ENCODE measurements at places on chromosomes 3 and 15.

- DNase-seq, result no peak
Measured at GRCh38 chr3:133547432-133548041, 25.9 kb upstream of the CDV3 start.

DNA sequence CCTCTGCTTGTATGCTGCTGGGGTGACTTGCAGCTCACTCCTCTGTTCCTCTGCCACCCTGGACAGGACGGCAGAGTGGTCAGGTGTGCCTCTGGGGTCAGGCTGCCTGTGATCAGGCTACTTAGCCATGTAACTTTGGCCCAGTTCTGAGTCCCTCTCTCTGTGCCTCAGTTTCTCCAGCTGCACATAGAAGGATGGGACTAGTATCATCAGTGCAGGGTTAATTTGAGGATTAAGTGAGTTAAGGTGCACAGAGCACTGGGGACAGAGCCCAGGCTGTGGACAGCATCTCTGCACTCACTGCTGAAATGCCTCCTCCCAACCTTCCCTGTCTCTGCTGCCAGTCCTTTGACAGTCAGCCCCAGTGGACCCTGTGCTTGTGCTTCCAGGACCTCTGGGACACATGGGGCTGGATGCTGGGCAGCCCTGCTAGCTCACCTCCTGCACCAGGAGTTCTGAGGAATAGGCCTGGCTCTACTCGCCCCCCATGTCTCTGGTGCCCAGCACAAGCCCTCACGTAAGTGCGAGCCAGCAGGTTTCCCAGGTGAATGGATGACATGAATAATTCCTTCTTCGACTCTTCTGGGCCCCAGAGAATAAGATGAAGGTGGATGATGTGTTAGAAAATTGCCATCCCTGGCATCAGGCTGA, 19.3 kb upstream of the PRR23E start:
- no peak for DNase-seq

GRCh38 chr3:159559771-159560170, 428.9 kb upstream of the IL12A start:
- DNase-seq, result no peak

- DNase-seq, result no peak
Measured at GRCh38 chr3:197746209-197746608, 3.5 kb upstream of the FYTTD1 start.

- DNase-seq, result no peak
Measured at GRCh38 chr15:93649691-93650235, 560.8 kb upstream of the RGMA start.

- no peak for DNase-seq
Measured at GRCh38 chr3:15207836-15208504, 1.9 kb downstream of the CAPN7 start.

GRCh38 chr3:104032283-104032682, 1334.4 kb upstream of the ALCAM start:
- DNase-seq, result no peak

- no peak for DNase-seq
Measured at GRCh38 chr3:112670824-112671223, 29.9 kb upstream of the CCDC80 start.

- DNase-seq, result no peak
Measured at GRCh38 chr3:24670871-24671270, 176.2 kb upstream of the THRB start.

GRCh38 chr3:78912687-78913086, 855.1 kb downstream of the ROBO1 start:
- no peak for DNase-seq

- DNase-seq, result no peak
Measured at GRCh38 chr3:155843569-155843968, 10.7 kb downstream of the SLC33A1 start.

GRCh38 chr15:40782609-40783227, 12.9 kb downstream of the C15orf62 start:
- peak; percentile 81 for DNase-seq

DNA sequence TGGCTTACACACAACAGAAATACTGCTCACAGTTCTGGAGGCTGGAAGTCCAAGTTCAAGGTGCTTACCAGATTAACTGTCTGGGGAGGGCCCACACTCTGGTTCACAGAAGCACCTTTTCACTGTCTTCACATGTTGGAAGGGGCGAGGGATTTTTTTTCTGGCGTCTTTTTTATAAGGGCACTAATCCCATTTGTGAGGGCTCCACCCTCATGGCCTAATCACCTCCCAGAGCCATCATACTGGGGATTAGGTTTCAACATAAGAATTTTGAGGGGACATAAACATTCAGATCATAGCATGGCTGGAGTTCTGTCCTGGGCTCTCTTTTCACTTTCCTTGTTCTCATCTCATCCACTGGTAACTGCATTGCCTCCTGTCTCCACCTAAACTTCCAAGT, 63.5 kb downstream of the IGF1R start:
- DNase-seq, result no peak

GRCh38 chr3:52093756-52094545, 37.6 kb upstream of the DUSP7 start:
- no peak for DNase-seq

GRCh38 chr3:189513281-189514117, 117.7 kb upstream of the TP63 start:
- no peak for DNase-seq

- DNase-seq, result no peak
Measured at GRCh38 chr3:153320585-153321128, 158.6 kb downstream of the RAP2B start.

GRCh38 chr3:40398346-40398745, 11.4 kb downstream of the ENTPD3 start:
- no peak for DNase-seq

DNA sequence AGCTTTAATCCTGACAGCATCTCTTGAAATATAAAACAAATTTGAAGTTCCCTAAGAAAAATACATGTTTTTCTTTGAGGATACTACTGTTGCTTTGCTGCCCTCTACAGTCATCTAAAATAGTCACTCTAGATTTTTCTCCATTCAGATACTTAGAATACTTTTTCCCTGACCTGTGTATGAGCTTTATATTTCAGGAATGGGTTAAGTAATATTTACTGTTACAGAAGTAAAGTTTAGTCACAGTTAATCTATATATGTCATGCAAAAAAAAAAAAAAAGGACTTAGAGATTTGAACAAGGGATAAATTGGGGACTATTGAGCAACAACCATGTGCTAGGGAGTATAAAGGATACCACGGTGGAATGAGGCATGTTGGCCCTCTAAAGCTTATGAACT, 8.8 kb downstream of the NECTIN3 start:
- no peak for DNase-seq

DNA sequence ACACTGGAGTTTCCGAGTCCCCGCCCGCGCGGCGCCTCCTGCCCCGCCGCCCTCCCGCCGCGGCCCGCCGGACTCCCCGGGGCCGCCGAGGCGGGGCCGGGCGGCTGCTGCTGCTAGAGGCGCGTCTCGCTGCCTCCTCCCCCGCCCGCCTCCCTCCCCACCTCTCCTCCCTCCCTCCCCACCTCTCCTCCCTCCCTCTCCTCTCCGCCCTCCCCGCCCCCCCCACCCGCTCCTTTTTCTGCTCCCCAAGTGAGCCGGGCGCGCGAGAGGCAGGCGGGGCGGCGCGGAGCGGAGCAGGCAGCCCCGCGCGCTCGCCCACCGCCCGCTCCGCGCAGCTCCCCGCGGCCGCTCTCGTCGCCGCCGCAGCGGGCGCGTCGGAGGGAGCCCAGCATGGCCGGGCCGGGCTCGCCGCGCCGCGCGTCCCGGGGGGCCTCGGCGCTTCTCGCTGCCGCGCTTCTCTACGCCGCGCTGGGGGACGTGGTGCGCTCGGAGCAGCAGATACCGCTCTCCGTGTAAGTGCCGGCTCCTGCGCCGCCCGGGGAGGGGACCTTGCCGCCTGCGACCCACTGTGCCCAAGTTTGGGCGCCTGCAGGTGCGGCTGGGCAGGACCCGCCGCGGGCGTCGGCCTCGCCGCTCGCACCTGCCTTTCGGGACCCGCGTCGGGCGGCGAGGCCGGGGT, at the start of gene CACNA2D3:
TSS of gene CACNA2D3 (plus strand) at position 229 of the 679 bp plus-strand sequence.
- no peak for DNase-seq

- no peak for DNase-seq
Measured at GRCh38 chr15:32688151-32688639, 29.6 kb upstream of the GREM1 start.

GRCh38 chr3:111072031-111072921, 660 bp downstream of the NECTIN3 start:
- peak; percentile 26 for DNase-seq

- no peak for DNase-seq
Measured at GRCh38 chr3:192916371-192917027, 1.2 kb downstream of the MB21D2 start.

GRCh38 chr3:188756241-188756640, 415.5 kb upstream of the TPRG1 start:
- no peak for DNase-seq

- no peak for DNase-seq
Measured at GRCh38 chr3:185207931-185208746, 45.7 kb downstream of the EHHADH start.

- no peak for DNase-seq
Measured at GRCh38 chr3:87694678-87695077, 364.1 kb downstream of the CGGBP1 start.

- DNase-seq, result no peak
Measured at GRCh38 chr15:100199711-100200286, 142.0 kb downstream of the ADAMTS17 start.

GRCh38 chr3:130971208-130971607, 55.4 kb downstream of the ASTE1 start:
- DNase-seq, result no peak

GRCh38 chr3:187833799-187834578, 88.7 kb upstream of the BCL6 start:
- DNase-seq, result no peak

DNA sequence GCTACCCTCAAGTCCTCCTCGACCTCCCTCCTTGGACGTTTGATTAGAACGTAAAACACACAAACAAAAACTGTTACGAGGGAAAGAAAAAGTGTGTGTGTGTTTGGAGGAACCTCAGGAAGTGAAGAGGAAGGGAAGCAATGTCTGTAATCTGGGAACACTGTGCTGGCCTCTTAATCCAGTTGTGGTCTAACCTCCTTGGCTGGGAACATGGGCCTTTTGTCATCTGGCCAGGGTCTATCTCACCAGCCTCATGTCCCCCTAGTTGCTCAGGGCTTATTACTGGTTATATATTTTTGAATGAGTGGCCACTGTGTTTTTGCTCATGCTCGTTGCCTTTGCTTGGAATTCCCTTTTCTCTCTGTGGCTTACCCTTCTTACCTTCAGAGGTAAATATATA, 89.0 kb upstream of the RASGRF1 start:
- DNase-seq, result no peak
